ENCODE measurements at places on chromosomes 3 and 15.

- no peak for DNase-seq
These were observed 1.4 kb downstream of the P2RY12 start for GRCh38 chr3:151383111-151383510.

GRCh38 chr3:133461291-133461690 lies 61.4 kb downstream of the BFSP2 start:
- DNase-seq, result no peak

GRCh38 chr3:172911142-172911541 lies 160.6 kb downstream of the ECT2 start:
- DNase-seq, result no peak

DNA sequence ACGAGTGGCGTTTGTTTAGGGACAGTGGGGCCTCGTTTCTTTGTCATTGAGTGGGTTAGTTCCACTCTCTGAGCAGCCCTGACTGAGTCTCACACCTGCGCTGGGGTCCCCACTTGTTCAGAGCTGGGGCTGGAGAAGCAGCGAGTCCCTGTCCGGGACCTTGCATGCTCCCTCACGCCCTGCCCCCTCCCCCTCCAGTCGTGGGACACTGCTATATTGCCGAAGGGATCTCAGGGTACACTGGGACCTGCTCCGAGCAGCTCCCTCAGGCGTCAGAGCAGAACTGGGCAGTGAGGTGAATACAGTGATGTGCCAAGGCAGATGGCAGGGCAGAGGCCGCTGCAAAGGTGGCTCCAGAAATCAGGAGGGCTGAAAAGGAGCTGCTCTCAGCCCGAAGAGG lies 59.9 kb upstream of the KLF13 start:
- no peak for DNase-seq

Data from left ventricle myocardium inferior (tissue), 1 donor.